ENCODE measurements at places on chromosomes 7 and 10. TPM values are rescaled to one million over a fixed set of nuclear protein-coding genes. Genes with fewer than 3 reads are reported as not detected.

The ACHE gene
- not detected for total RNA-seq

The RPEL1 gene
- total RNA-seq, result 3.9 TPM

The ENKUR gene
- 2.9 TPM for total RNA-seq

The GNAI1 gene
- total RNA-seq, result 99.2 TPM

The MYO1G gene
- 6.5 TPM for total RNA-seq

The EPO gene
- not detected for total RNA-seq

The PRR15 gene
- total RNA-seq, result not detected

The IL6 gene
- 4.1 TPM for total RNA-seq

The LRRC4 gene
- 2.6 TPM for total RNA-seq

The TAS2R4 gene
- total RNA-seq, result 4.1 TPM

The PRSS1 gene
- total RNA-seq, result 2.4 TPM

The CYP3A7 gene
- 1.2 TPM for total RNA-seq

The PPRC1 gene
- 13.2 TPM for total RNA-seq

Data from umbilical cord (tissue), 2 donors.